Stimulated activated CD8-positive, alpha-beta memory T cell treated with anti-CD3 and anti-CD28 coated beads, Interleukin-12 subunit alpha, Interleukin-12 subunit beta, amount 100 ng/mL, for 1 hour (primary cell): ENCODE measurements at places on chromosomes 4 and X.

DNA sequence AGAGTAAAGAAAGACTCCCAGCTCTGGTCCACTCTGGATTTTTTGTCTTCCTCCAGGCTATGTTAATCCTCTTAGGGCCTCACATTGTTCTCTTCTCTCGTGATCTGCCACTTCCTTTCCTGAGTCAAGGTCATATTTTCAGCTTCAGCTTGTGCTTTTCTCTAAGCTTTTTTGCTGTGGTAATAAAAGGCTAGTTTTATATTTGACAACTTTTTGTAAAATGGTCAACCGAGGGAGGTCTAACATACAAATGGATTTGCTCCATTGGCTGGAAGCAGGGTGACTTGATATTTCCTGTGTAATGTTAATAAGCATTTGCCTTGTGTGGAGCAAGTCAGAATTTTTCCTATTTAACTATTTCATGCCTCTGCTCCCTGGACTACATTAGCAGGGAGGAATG, 239.7 kb downstream of the RAB28 start:
- DNase-seq: no peak

DNA sequence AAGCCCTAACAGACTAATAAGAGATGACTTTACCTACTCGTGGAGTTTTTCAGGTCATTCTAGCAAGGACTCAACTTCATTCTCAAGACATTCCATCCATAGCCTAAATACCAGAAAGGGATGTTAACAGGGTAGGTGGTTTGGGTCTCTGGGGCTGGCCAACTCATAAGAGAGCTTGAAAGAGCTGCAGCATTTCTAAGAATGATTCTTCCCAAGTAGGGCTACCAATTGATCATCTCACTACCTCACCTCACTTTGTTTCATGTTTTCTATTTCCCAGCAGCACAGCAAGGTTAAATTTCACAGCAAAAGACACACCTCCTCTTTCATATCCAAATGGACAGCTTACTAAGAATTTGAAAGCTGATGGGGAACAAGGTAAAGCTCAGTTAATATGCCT, 614.8 kb upstream of the DIPK2B start:
- no peak for DNase-seq

GRCh38 chr4:67678612-67679011, 22.3 kb downstream of the UBA6 start:
- DNase-seq: no peak

- no peak for DNase-seq
Observed at GRCh38 chrX:36961590-36961989, 46.6 kb upstream of the FAM47C start.

DNA sequence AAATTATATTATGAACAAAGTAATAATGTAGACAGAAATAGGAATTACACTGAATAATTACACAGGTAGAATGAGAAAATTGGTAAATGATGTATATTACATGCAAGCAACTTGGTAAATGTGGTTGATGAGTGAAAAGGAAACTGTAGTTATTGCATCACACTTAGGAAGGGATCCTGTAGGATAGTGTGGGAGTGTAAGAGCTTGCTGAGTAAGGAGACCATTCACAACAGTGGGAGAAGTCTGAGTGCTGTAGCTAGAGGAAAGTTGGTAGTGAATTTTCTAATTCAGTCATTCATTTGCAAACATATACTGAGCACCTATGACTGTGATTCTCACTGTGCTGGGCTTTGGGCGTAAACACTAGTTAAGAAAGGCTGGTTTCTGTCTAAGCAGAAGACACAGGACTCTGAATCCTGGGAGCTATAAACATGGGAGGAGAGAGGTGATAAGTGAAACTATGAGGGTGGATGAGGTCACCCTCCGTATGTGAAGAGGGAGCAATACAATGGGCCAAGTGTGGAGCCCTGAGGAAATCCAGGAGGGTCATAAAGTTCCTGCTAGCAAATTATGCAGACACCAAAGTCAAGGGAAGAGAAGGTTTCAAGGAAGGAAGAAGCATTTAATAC, 14.2 kb upstream of the CPE start:
- DNase-seq: no peak

GRCh38 chr4:77433418-77433733, 172.2 kb upstream of the CXCL13 start:
- no peak for DNase-seq

DNA sequence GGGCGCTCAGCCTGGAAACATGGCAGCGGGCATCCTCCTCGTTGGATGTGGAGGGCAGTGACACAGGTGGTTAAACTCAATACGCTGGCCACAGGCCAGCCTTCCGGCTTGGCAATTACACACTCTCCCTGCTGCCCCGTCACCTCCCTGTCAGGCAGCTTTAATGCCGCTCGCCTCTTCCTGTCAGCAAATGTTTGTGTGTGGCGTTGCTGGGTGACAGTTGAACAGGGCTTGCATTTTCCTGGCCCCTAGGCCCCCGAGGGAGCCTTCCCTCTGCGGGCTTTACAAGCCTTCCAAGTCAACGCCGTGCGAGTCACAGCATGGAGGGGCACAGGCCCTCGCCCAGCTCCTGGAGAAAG, 620.0 kb downstream of the BCOR start:
- DNase-seq: peak; percentile 7

DNA sequence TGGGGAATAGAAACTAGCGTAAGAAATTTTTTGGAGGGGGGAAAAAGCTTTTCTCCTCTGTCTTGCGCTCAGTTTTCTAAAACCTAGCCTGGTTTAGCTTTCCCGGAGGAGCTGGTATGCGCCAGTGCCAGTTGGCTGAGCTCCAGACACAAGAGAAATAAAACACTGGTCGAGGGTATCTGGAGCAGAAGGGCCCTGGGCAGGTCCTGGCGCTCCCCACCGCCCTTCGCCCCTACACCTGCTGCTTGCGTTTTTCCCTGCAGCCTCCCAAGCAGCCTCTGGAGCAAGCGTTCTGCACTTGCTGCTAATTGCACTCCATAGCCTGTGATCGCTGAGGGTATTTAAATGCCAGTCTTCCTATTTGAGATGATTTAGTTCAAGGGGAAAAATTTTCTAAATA, 816 bp downstream of the EREG start:
- DNase-seq: no peak

- no peak for DNase-seq
Observed at GRCh38 chrX:119942173-119942819, 1.3 kb downstream of the NKAP start.
